ENCODE measurements at places on chromosomes 3 and 15. TPM values are rescaled to one million over a fixed set of nuclear protein-coding genes. Genes with fewer than 3 reads are reported as not detected.

DNA sequence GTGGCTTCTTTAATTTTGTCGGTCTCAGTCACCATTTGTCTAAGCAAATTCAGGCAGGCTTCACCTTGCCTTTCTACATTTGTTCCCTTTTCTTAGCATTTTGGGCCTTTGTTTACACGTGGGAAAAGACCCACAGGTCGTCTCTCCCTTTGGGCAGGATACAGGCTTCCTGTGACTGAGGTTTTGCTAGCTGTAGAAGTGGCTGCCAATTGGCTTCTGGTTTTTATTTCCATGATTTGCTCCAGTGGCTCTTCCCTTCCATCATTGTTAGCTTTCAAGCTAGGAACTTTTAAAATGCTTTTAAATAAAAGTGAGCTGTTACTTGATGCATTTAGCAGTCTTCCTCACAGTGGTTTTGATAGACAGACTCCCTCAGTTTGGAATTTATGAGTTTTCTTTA lies 37.3 kb downstream of the MLH1 start:
- DNase-seq = no peak

GRCh38 chr3:142105991-142106390 lies 43.4 kb downstream of the TFDP2 start:
- no peak for DNase-seq

DNA sequence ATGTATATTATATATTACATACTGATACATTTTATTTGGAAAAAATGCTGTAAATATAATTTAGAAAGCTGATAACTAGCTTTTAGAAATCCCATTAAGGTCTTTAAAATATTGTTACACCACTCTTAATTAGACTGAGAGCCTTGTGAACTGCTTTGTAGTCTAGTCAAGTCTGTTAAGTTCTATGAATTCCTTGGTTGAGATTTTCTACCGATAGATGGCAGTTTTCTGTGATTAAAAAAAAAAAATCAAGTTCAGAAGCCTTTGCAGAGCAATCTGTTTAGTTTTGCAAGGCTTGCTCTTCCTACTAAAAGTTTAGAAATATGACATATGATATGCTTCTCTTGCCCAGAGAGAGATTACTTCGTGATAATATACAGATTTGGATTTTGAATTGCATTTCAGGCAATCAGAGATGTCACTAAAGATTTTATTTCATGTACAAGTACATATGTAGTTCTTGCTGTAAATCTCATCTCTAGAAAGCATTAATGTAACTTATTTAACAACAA lies 60.4 kb upstream of the SLITRK3 start:
- no peak for DNase-seq

- no peak for DNase-seq
These were observed 5.4 kb upstream of the HEG1 start for GRCh38 chr3:125061170-125061569.

DNA sequence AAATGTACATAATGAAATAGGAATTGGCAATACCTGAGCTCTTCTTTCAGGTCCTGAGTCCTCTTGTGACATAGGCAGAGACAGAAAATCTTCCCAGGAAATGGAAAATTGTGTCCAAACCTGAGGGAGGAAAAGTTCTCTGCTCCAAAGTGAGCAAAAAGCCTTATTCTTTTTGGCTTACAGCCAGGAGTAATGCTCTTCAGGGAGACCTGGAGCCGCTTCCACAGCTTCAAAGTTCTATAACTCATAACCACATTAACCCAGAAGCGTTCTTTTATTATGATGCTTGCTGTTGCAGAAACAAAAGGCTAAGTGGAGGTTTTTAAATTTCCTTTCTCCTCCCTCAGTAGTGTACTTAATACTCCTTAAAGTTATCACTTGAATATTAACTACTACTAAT lies 633 bp downstream of the IGSF10 start:
- DNase-seq = no peak

GRCh38 chr15:57358571-57358970 lies 17.7 kb upstream of the CGNL1 start:
- no peak for DNase-seq

DNA sequence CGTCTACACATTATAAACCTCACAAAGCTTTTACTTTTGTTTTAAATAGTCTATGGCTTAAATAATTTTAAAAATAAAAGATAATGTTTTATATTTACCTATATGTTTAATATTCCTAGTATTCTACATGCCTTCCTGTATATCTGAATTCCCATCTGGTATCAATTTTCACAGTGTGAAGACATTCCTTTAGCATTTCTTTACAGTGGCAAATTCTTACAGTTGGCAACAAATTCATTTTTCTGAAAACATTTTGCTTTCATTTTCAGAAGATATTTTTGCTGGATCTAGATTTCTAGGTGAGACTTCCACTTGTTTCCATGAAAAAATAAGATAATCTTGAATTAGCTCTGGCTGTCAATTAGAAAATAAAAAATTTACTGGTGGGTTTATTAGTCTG lies 471.4 kb upstream of the NAALADL2 start:
- no peak for DNase-seq

DNA sequence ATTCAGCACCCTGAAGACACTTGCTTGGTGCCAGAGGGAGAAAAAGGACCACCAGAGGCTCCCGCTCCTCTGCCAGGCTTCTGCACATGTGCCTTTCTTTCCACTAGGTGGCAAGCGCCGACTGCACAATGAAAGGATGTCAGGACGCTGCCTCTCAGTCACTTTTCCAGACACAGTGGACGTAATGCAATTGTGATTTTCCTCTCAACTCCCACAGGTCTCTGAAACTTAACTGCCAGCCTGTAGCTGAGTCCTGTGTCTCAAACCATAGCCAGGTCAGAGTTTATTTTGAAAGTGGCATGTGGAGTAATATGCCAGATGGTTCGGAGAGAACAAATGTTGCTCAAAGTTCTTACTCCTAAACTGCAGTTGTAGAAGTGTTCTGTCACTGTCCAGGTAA lies 162.9 kb downstream of the ITPR1 start:
- peak; percentile 48 for DNase-seq

DNA sequence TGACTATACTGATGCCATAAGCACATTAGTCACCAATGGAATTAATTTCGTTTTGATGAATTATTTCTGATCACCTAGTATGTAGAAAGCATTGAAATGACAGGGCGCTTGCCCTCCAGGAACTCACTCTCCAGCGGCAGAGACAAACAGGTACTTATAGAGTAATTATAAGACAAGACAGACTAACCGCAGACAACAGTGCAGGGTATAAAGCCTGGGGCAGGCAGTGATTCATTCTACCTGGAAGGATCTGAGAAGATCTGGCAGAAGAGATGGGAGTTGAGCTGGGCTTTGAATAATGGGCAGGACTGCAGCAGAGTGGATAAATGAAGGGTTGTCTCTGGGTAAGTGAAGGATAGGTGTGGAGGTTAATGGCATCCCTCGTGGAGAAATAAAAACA lies 331.8 kb downstream of the FGF12 start:
- DNase-seq = no peak

DNA sequence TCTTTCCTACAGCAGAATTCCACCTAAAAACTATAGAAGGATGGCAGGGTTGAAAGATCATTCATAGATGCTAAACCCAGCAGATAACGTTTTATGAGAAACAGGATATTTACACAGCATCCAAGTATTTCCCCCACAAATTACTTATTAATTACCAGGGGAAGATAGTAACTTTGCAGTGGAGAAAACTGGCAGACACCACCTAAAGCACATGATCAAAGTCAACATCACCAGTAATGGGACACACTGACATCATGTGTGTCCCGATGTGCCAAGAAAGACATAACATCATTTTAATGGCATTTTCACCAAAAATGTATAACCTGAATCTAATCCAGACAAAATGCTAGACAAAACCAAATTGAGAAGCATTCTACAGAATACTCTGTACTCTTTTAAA lies 220.4 kb upstream of the THBS1 start:
- DNase-seq = no peak

GRCh38 chr3:165839296-165840076 lies 2.3 kb upstream of the BCHE start:
- DNase-seq = no peak

DNA sequence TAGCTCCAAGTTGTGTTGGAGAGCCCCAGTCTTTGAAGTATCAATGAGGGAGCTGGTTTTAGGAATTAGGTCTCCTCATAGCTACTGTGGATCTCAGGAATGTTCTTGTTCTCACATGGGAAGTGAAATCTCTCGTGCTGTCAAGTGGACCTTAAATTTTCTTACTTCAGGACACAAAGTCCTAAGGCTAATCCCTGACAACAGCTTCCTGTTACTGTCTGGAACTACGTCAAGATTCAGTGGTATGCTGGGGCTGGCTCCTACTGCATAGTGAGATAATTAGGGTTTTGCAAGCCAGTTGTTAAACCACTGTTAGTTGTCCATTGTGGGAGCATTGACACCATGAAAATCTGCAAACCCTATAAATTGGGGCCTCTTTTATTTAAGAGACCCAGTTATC lies 22.8 kb downstream of the MESP1 start:
- DNase-seq = no peak

DNA sequence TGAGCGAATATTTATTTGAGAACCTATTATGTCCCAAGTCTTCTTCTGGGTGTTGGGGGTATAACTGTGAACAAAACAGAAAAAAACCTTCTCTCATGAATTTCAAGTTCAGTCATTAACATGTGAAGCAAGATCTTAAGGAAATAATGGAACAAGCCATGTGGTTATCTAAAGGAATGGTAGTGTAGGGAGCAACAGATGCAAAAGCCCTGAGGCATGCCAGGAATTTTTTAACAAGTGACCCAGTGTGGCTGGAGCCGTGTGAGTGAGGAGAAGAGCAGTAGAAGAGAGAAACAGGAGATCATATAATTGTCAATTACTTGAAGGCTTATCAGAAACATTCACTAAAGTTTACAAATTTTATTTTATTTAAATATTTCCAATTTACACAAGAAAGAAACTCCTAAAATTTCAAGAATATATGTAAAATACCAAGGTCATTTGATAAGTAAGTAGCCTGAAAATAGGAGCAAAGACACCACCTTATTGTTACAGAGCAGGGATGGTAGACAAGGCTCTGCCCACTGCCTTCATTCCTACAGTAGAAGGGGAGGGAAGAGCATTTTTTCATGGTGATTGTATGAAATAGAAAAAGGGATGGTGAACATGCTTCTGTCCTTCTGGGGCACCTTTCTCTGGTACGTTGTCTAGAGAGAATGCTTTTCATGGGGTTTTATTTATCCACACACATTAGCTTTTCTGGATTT lies 345.1 kb downstream of the PLOD2 start:
- DNase-seq = no peak

GRCh38 chr15:48688493-48688892 lies 43.0 kb upstream of the FBN1 start:
- no peak for DNase-seq

The GALNT15 gene
- 2.0 TPM for total RNA-seq

The EPHB1 gene
- total RNA-seq = 16.7 TPM

The FBXW12 gene
- total RNA-seq = 1.6 TPM

The RAB7A gene
- 29.8 TPM for total RNA-seq

The HACL1 gene
- total RNA-seq = 33.4 TPM
